ENCODE measurements at places on chromosomes 12 and 14.

DNA sequence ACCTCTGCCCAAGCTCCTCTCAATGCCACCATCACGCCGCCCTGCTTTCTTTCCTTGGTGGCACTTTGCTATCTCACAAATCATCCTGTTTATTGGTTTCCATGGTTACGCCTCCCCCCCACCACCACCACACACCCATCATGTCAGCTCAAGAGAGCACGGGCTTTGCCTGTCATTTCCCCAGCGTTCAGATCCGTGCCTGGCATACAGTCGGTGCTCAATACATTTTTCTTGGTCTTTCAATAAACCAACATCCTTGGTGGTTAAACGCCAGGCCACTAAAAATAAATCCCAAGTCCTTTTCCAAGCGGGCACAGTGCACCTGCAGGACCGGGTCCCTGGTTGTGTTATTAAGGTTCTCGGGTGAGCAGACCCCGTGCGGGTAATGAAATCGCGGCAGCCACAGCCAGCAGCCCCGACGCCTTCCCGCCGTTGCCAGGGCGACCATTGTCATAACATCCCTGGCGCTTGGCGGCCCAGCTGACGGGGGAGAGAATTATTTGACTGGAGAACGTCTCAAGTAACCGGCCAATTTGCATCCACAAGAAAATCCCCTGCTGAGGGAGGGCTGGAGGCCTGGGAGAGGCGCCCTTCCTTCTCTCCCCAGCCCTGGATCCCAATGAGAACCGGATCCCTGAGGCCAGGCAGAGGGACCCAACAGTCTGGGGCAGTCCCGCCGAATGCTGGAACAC lies 92.9 kb downstream of the KSR2 start:
- H3K4me1 ChIP-seq: peaks cover 9% of the 10 kb centered on the region
- H3K27me3 ChIP-seq: peaks cover 14% of the 10 kb centered on the region
- peak; percentile 23 for DNase-seq
- H3K36me3 ChIP-seq: no peaks in the 10 kb centered on the region

DNA sequence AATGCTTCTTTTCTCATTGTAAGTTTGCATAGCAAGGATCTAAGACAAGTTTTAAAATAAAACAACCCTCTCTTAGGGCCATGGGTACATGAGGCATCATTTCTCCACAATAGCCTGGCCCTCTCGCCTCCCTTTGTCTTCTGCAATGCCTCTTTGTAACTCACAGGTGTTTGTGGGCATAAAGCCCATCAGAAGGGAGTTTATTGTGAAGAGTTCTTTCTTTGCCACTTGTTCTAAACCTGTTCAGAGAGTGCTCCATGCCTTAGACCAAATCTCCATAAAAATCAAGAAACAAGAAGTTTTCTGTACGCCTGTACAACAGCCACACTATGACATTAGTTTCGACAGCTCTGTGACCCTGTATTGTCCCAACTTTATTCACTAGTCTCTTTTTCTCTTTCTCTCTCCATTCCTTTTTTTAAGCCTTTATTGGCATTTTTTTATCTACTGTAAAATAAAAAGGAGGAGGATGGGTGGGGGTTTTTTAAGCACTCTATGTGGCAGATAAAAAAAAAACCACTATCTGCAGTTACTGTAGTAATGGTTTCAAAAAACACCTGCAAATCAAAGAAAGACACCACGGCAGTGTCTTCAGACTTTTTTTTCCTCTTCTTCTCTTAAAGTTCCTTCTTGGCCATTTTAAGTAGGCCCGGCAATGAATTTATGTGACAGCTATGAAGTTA lies 1.6 kb downstream of the C12orf42 start:
- peaks cover 42% of the 10 kb centered on the region for H3K27me3 ChIP-seq
- no peak overlapping the region for H3K27ac ChIP-seq
- H3K4me1 ChIP-seq: peaks cover 11% of the 10 kb centered on the region
- peak overlapping the region; percentile 64 for H3K4me3 ChIP-seq
- no peaks in the 10 kb centered on the region for H3K36me3 ChIP-seq

GRCh38 chr12:49967777-49968250 lies 4.9 kb upstream of the AQP6 start:
- H3K4me1 ChIP-seq: peaks cover 4% of the 10 kb centered on the region
- no peak for DNase-seq
- H3K36me3 ChIP-seq: no peaks in the 10 kb centered on the region
- no peak overlapping the region for H3K27ac ChIP-seq
- H3K4me3 ChIP-seq: peak overlapping the region; percentile 40
- H3K27me3 ChIP-seq: peaks cover 30% of the 10 kb centered on the region

DNA sequence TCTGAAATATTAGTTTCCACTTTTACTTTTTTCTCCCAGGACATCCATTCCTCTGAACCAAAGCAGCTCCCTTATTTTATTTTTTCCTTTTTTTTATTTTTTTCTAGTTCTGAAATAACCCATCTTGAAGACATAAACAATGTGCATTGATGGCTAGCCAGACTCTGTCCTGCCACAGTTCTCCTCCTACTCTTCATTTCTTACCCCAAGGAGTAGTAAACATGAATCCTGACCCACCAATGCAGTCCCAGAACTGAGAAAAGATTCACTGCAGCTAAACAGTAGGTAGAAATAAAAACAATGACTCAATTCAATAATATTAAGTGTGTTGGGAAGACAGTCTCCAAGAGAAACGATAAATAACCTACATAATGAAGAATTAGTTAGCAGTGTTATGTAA lies 65.7 kb upstream of the NOVA1 start:
- H3K27me3 ChIP-seq: no peaks in the 10 kb centered on the region
- no peaks in the 10 kb centered on the region for H3K36me3 ChIP-seq
- no peak for DNase-seq
- H3K4me3 ChIP-seq: no peak overlapping the region
- H3K27ac ChIP-seq: no peak overlapping the region

DNA sequence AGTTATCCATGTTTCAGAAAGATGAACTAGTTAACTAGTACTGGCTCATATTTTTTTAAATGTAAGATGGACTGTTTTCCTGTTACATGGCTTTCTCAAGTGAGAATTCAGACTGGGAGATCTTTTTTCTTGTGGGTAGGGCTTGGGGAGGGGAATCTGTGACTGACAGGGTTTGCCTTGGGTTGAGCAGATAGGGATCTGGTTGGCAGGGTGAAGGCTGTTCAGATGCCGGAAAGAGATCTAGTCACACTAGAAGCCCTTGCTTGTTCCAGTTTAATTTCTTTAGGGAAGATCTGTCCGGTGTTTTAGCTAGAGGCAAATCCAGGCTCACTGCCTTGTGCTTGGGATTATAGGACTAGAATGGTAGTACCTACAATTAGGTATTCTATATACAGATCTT lies 63.2 kb downstream of the FBXO33 start:
- peaks cover 3% of the 10 kb centered on the region for H3K4me1 ChIP-seq
- peaks cover 24% of the 10 kb centered on the region for H3K36me3 ChIP-seq
- no peak overlapping the region for H3K4me3 ChIP-seq
- DNase-seq: no peak
- no peak overlapping the region for H3K27ac ChIP-seq
- H3K27me3 ChIP-seq: no peaks in the 10 kb centered on the region

DNA sequence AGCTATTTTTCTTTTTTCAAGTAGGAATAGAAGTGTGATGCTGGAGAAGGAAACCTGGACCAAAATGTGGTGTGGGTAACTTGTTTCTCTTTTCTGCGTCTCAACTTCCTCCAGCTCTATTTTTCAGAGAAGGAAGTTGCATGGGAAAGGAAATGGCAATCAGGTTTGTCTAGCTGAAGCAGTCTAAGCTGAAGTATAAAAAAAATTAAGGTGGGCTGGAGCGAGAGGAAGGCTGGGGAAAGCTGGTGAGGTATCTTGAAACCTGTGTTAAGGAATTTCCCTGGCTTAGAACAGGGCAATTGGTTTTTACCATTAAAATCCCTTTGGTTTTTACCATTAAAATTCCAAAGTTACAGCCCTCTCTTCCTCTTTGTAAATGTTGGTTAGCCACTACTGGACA lies 34.2 kb upstream of the NINJ2 start:
- H3K27me3 ChIP-seq: no peaks in the 10 kb centered on the region
- no peak overlapping the region for H3K4me3 ChIP-seq
- H3K4me1 ChIP-seq: peaks cover 15% of the 10 kb centered on the region
- DNase-seq: no peak
- H3K36me3 ChIP-seq: peaks cover 14% of the 10 kb centered on the region
